ENCODE measurements at places on chromosomes 2 and 18. TPM values are rescaled to one million over a fixed set of nuclear protein-coding genes. Genes with fewer than 3 reads are reported as not detected.

DNA sequence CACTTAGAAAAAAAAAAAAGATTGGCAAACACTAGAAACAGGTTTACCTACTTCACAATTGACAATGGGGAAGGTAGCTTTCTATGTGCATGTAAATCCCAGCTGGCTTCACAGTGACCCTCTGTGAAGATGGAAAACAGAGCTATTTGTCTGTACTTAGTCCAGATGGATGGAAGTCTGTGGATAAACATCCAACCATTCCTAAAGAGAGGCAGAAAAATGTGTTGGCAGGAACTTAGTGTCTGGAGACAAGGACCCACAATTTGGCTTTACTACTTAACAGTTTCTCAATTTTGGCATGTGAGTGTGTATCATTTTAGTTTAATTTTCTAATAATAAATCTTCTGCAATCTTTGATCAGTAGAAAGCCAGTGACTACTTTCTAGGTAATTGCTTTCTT lies 154.4 kb downstream of the RAD51AP2 start:
- no peak for DNase-seq

The CBLN2 gene
- 9.3 TPM for polyA plus RNA-seq

GRCh38 chr2:128531856-128532255 lies 213.2 kb upstream of the HS6ST1 start:
- no peak for DNase-seq

DNA sequence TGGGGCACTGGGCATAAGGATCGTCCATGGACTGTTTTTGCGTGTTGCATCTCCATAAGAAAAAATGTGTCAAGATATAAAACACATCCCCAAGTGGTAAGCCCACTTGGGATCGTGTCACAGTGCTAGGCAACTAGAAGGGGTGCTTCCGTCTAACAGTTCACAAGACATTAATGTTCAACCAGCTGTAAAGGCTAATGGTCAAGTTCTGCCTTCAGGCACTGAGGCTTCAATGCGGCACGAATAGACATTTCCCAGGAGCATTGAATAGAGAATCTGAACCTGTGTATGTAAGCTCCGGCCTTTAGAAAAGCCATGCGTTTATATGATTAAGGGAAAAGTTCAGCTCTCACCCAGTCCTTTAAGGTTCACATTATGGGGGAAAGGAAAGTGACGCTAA lies 42.0 kb downstream of the ABHD3 start:
- DNase-seq: no peak

The KATNAL2 gene
- polyA plus RNA-seq: 11.0 TPM

- DNase-seq: no peak
Measured at GRCh38 chr2:57330447-57330846, 716.2 kb upstream of the VRK2 start.

DNA sequence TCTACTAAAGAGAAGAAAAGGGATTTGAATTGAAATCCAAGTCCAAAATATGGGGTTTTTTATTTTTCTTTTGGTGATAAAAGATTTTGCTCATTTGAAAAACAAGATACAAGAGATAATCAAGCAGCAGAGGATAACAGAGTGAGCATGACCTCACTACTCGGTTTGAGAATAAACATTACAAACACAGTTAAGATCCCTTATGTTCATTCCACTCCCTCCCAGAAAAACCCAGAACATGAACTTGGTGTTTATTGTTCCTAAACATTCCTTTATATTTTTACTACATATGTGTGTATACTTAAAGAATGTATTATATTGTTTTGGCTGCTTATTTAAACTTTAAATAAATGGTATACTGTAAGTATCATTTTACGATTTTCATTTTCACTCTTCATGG lies 146.6 kb upstream of the CHAC2 start:
- DNase-seq: no peak

DNA sequence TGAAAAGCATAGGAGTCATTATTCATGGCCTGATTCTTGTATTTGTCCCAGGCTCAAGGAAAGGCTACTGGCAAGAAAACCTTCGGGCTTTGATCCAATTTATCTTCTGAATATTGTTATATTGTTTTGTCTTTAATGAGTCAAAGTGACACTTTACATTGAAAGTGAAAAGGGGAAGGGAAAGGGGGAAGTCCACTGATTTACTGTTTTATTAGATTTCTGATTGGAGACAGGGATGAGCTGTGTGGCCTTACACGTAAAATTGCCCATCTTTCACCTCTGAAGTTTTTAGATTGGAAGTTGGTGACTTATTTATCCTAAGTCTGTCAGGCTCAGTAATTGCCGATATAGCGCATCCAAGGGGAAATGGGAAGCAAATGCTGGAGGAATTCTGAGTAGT lies 843.8 kb upstream of the LRRTM1 start:
- no peak for DNase-seq

GRCh38 chr2:234840336-234840735 lies 111.5 kb upstream of the SH3BP4 start:
- peak; percentile 58 for DNase-seq

- no peak for DNase-seq
Measured at GRCh38 chr2:229176136-229176535, 95.0 kb downstream of the PID1 start.

- no peak for DNase-seq
Measured at GRCh38 chr2:109065391-109065734, 63.6 kb upstream of the SH3RF3 start.

DNA sequence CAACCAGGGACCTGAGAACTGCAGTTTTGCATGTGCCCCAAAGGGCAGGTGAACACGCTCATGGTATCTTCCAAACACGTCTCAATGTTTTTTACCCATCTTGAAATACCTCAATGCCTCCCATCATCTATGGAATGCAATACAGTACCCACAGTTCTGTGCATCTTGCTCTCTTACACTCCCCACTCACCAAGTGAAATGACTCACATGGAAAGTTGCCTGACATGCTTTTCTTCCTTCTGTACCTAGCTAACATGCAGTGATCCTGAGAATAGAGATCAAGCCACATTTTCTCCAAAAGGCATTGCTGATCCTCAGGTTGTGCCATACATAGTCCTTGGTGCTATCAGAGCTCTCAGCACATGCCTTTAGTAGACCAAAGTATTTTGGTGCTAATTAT lies 373.9 kb downstream of the GPD2 start:
- no peak for DNase-seq

GRCh38 chr2:37820471-37820986 lies 104.6 kb upstream of the RMDN2 start:
- no peak for DNase-seq

DNA sequence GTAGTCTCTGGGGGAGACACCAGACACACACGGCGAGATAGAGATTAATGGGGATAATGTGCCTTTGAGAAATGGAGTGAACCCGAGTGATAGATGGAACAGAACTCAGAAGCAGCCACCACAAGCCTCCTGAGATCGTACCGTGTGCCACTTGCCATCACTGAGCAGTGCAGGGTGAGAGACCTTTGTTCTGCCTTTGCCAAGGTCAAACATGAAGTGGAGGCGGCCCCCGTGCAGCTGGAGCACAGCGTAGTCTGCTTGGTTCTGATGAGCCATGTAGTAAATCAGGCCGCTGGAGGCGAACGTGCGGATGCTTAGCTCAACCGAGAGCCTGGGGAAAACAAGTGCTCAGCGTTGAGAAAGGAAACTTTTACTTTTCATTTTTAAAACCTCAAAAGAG lies 167.0 kb downstream of the LAMA1 start:
- no peak for DNase-seq

DNA sequence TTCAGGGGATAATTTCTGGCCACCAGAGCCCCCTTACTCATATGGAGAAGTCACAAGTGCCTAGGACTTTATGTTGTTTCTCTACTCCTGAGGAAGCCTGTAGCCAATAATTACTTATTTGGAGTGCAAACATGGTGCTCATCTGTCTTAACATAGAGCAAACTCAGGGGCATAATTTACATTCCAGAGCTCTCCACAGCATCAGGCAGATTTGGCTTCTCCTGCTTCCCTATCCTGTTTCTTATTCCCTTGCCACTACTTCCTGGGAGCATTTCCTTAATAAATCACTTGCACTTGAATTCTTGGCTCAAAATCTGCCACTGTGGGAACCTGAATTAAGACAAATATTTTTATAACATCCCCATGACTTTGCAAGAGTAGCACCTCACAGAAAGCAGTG lies 960.9 kb downstream of the SOCS6 start:
- DNase-seq: no peak

The GATA6 gene
- polyA plus RNA-seq: 10.3 TPM

The B3GNT7 gene
- 3.7 TPM for polyA plus RNA-seq

GRCh38 chr18:3360211-3360610 lies 89.8 kb upstream of the TGIF1 start:
- DNase-seq: no peak

GRCh38 chr2:231795525-231796327 lies 9.5 kb downstream of the COPS7B start:
- no peak for DNase-seq

DNA sequence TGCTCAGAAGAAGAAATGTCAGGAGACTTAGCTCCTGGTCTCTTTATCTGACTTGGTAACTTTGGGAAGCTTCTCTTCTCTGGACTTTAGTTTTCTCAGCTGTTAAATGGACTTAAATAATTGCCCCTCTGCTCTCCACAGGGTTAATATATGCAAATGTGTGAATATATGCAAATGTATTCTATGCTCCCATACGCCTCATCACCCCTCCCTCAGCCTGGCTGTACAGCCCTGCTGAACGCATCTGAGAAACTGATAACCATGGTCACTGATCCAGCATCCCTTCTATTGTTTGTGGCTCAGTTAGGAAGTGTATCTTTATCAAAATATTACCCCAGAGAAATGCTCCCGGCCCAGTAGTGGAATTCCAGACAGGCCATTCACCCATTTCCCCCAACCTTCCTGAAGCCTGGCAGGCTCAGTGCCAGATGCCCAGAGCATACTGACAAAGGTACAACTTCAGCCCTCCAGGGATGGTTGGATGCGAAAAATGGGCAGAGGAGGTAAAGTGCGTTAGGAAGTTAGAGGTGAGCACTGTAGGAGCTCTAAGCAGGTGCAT lies 103.4 kb downstream of the DYSF start:
- DNase-seq: no peak

The AQP12A gene
- not detected for polyA plus RNA-seq

DNA sequence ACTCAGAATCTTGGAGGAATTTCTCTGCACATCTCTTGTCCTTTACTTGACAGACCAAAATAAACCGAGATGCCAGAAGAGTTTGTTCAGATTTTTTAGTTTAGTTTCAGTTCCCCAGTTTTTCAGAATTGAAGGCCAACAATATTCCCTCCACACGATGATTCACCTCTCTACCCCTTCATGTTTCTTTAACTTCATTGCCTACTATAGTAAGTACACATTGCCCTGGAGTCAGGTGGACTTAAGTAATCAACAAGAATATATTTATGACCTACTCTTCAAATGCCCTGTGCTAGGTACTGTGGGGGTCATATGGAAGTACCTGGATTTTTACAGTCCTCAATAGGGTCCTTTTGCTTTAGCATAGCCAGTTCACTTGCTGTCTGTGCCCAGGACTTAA lies 79.6 kb upstream of the CTLA4 start:
- no peak for DNase-seq

- no peak for DNase-seq
Measured at GRCh38 chr2:161146209-161146775, 13.9 kb upstream of the TANK start.

GRCh38 chr2:61855318-61855613 lies 1.4 kb upstream of the FAM161A start:
- peak; percentile 1 for DNase-seq

DNA sequence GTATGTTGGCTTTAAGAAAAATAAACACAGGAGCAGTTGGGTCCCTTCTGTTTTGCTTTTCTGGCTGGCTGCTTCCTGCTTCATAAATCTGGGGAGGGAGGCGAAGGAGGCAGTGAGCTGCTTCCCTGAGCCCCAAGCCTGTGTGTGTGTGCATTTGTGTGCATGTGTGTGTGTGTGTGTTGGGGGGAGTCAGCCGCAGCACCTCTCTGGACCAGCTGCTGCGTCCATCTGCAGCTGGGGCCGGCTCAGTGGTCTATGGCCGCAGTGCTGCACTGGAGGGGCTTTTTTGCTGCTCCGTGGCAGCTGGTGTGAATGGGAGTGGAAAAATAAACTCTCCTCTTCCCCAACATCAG lies 192.3 kb downstream of the RNF144A start:
- DNase-seq: no peak

DNA sequence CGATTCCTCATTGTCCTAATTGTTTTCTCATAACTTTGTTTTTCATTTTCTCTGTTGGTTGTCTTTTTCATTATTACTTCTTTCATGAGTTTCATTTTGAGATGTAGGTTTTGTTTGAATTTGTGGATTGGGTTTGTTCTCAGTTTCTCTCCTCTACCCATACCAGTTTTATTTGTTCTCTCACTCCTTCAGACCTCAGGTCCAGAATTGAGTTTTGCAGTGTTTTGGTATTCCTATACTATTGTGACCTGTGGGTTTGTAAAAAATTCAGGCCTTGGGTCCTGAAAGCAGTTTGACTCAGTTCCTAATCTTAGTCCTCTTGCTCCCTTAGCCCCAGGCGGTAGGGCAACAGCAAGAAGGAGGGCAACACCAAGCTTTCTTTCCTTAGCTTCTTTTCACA lies 28.3 kb upstream of the UBE2E3 start:
- no peak for DNase-seq

GRCh38 chr2:122927710-122928557 lies 1097.2 kb upstream of the CNTNAP5 start:
- DNase-seq: no peak

DNA sequence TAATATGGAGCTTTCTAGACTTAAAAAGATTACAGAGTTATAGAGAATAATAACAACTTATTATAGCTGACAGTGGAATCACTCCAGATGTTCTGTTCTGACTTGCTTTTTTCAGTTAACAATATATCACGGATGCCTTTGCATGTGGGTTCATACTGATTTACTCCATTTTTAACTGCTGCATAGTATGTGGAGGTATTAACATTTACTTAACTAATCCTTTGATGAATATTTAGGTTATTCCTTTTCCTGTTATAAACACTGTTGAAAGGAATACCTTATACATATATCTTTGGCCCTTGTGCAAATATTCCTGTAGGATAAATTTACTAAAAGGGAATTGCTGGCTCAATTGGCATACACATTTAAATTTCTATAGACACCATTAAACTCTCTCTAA lies 33.1 kb upstream of the ZFP36L2 start:
- no peak for DNase-seq

The IL18RAP gene
- 0.30 TPM for polyA plus RNA-seq
